ENCODE measurements at places on chromosomes 2 and 18.
A peak's percentile ranks its signal among the peaks of the same experiment; 100 is the strongest.

DNA sequence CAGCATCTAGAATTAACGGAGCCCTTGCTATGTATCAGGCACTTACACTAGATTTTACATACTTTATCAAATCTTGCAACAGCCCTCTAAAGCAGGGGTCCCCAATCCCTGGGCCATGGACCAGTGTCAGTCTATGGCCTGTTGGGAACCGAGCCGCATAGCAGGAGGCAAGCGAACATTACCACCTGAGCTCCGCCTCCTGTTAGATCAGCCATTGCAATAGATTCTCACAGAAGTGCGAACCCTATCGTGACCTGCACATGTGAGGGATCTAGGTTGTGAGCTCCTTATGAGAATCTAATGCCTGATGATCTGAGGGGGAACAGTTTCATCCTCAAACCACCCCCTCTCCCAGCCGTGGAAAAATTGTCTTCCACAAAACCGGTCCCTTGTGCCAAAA lies 13.4 kb downstream of the DNAJB2 start:
- no peak for DNase-seq

DNA sequence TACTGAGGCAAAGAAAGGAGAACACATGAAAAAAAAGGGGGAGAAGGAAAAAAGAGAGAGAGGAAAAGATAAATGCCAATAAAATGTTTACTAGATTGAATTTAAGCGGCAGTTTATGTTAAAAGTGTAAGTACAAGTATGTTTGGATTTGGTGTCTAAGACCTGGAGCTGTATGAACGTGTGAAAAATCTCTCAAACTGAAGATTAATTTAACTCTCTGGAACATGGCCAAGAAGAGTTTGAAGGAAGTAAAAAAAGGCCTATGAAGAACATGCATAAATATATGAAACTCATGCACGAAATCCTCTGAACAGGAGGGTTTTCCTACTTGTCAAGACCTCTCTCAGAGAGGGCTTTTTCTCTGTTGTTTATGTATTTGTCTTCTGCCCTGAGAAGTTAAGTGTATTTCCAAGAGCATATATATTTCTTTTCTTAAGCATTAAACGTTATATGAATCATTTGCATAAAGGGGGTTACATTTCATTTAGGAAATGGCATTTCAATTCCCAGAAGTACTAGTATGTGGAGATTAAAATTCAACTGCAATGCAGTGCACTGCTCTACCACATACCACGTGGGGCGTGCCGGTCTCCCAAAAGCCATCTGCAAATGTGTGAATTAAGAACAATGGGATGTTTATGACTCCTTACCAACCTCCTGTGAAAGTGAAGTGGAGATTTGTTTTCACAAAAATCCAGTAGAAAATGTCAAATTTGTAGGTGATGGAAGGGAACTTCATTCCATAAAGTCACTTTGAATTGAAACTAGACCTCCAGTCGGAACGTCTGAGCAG lies 281.1 kb upstream of the TRIB2 start:
- no peak for DNase-seq

DNA sequence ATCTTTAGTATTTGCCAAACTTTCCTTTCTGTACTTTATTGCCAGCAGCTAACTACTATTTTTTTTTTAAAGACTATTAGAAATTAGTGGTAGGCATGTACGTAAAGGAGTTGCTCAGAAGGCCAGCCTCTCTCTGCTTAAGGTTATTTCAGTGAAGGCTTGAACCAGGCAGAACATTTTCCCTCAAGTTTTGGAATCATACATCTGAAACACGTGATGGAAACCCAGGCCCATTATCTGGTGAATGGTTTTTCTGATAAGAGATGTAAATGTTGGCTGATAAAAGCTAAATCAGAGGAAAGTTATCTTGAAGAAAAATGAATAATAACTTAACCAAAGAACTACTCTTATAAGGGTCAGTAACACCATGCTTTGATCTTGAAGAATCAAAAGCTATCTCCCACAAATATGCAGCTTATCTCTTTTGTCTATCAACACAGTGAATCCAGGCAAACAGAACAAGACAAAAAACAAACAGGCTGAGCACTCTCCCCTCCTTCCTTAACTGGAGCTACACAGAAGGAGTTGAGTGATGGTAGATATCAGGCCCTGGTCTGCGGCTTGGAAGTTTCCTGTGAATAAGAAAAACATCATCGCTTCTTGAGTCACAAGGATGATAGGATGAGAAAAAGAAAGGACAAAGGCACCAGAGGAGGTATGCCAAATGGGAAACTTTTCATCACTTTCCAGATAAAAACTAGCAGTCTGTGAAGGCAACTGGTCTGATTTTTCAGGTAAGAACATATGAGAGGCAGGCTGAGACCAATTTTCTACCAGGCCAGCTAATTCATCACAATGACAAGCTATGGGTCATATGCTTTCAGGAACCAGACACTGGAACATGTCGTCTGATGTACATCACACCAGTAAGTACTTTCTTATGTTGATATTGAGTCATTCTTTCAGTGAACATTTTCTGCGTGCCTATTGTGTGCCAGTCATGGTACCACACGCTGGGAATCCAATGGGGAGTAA lies 88.4 kb upstream of the STK17B start:
- DNase-seq, result peak; percentile 75

- peak; percentile 39 for DNase-seq
These were observed at the start of gene BCL2 for GRCh38 chr18:63319383-63320122. Gene BCL2, minus strand, starts transcription at chr18:63319769.

DNA sequence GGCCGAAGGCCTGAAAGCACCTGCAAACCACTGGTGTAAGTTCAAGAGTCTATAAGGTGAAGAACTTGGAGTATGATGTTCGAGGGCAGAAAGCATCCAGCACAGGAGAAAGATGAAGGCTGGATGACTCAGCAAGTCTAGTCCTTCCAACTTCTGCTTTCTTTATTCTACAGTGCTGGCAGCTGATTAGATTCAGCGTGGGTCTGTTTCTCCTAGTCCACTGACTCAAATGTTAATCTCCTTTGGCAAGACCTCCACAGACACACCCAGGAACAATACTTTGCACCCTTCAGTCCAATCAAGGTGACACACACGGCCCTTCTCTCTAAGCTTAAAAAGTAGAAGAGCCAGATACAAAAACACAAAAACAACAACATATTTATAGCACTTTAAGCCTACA lies 43.4 kb downstream of the NMS start:
- no peak for DNase-seq

GRCh38 chr2:165054652-165055051 lies 99.3 kb upstream of the SLC38A11 start:
- no peak for DNase-seq

DNA sequence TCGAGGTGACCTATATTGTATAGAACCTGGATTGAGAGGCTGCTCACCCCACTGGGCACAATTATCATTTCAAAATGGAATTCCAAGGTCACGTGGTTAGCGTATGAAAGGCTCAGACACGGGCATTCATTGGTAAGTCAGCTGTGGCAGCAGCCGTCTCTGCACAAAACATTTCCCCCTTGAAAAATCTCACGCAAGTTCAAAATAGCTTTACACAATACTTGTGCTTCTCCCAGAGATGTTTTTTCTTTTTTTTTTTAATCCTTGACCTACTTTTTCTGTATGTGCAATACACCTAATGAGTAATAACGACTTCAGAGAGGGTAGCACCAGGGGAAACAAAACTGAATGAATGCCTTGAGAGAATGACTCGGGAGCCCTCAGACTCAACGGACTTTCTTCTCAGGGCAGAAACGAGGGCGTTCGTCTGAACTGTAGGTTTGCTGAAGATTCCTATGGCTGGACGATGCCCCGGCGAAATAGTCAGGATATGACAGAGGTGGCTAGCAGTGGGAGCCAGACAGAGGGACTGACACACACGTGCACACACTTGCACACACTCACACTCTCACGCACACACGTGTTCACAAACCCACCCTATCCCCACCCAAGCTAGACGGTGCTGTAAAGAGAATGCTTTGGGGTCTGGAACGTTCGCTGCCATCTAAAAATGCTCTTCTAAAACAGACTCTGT lies 77.8 kb downstream of the PDCL3 start:
- peak; percentile 3 for DNase-seq

GRCh38 chr2:136920652-136921333 lies 155.4 kb downstream of the THSD7B start:
- DNase-seq, result no peak

DNA sequence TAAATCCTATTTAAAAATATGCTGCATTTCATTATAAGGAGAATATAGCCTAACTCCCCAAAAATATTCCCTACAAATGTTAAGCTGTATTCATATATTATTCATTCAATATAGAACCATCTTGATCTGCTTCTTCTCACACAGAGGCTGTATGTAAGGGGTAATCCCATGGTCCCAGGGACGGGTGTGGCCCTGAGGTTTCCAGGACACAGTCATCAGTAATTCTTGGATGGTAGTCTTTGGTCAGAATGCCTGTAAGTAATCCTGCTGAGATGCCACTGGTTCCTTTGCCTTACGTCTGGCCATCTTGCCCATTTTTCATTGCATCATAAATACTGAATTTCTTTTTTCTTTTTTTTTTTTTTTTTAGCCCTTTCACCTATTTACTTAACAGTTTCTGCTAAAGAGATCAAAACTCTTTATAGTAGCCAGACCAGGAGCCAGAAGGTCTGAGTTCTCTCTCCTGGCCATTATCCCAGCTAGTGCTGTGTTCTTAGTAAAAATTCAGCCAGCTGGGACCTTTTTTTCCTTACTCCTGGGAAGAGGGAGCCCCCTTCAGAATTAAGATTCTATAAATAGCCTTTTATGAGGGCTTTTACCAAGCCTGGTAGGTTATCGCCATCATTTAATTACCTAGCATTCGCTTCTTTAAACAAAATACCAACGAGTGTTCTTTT lies 134.9 kb downstream of the SOX11 start:
- DNase-seq, result no peak

- peak; percentile 63 for DNase-seq
These were observed 6.5 kb downstream of the SPR start for GRCh38 chr2:72893594-72894319.

GRCh38 chr2:232061265-232061664 lies 99.8 kb downstream of the DIS3L2 start:
- DNase-seq, result no peak

DNA sequence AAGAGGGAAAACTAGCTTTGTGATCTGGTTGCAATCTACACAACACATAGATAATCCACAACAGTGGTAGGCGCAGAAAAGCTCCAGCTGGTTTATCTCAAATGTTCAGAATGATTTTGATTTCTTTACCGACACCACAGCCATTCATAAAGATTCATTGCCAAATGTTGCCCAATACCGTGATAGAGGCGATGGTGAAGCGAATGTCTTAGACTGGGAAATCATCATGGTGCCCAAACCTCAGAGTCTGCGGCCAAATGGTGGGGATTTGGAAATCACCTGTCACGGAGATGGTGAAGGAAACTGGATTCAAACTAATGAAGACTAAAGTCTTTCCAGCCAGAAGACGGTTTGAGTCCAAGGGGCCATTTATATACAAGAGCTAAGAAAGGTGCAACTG lies 48.5 kb upstream of the CCDC150 start:
- DNase-seq, result no peak

DNA sequence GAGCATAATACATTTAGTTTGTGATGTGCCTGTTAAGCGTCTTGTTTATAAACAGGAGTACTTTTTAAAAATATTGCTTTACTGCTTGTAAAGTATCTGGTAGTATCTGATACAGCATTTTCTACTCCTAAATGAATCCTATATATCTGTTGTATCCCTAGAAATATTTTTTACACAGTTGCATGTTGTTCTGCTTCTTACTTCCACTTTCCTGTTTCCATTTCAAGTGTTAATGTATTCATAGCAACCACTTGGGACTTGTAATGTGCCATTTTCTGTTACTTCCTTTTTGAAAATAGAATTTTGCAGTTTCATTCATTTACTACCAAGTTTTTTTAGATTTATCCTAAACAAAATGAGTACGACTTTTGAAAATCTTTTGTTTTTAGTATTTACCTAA lies 24.9 kb downstream of the CCNT2 start:
- no peak for DNase-seq

GRCh38 chr18:55830544-55830943 lies 242.6 kb upstream of the TCF4 start:
- no peak for DNase-seq

- DNase-seq, result no peak
These were observed 87.8 kb downstream of the SLC5A7 start for GRCh38 chr2:108074150-108074549.

GRCh38 chr2:204264621-204265140 lies 280.6 kb upstream of the PARD3B start:
- DNase-seq, result no peak

- DNase-seq, result no peak
These were observed 7.9 kb upstream of the CETN1 start for GRCh38 chr18:572091-572830.

DNA sequence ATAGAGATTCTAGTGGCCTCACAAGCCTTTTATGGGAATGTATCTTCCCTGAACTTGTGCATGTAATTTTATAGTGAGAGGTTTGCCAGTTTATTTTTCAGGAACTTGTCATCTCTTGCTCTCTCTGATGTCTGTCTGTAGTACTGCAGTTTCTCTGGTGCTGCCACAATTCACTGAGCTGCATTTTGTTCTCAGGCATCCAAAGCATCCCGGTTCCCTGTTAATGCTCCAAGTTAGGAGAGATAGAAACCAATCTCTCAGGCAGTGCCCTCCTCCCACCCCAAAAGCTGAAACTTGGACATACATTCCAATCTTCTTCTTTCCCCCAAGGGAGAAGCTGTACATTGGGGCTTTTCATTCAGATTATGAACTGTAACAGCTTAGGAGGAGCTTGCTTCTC lies 30.1 kb upstream of the GRB14 start:
- no peak for DNase-seq

- no peak for DNase-seq
These were observed 570 bp downstream of the SCRN3 start for GRCh38 chr2:174395969-174396630.

- no peak for DNase-seq
These were observed 70.2 kb upstream of the GALNT3 start for GRCh38 chr2:165864296-165864695.

DNA sequence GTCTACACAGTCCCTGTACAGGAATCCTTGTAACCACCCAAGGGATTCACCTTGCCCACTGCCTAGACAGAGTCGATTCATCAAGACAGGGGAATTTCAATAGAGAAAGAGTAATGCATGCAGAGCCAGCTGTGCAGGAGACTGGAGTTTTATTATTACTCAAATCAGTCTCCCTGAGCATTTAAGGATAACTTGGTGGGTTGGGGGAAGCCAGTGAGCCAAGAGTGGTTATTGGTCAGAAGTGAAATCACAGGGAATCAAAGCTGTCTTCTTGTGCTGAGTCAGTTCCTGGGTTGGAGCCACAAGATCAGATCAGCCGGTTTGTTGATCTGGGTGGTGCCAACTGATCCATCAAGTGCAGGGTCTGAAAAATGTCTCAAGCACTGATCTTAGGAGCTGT lies 17.8 kb upstream of the FAM98A start:
- no peak for DNase-seq

- DNase-seq, result no peak
These were observed 428.7 kb upstream of the ID2 start for GRCh38 chr2:8252997-8253694.

- no peak for DNase-seq
These were observed 188.3 kb downstream of the ANKRD30B start for GRCh38 chr18:14936313-14936712.

All from fibroblast of skin of right quadriceps (primary cell).